Neural crest cell (in vitro differentiated cells): ENCODE measurements at places on chromosomes 3 and 15.

DNA sequence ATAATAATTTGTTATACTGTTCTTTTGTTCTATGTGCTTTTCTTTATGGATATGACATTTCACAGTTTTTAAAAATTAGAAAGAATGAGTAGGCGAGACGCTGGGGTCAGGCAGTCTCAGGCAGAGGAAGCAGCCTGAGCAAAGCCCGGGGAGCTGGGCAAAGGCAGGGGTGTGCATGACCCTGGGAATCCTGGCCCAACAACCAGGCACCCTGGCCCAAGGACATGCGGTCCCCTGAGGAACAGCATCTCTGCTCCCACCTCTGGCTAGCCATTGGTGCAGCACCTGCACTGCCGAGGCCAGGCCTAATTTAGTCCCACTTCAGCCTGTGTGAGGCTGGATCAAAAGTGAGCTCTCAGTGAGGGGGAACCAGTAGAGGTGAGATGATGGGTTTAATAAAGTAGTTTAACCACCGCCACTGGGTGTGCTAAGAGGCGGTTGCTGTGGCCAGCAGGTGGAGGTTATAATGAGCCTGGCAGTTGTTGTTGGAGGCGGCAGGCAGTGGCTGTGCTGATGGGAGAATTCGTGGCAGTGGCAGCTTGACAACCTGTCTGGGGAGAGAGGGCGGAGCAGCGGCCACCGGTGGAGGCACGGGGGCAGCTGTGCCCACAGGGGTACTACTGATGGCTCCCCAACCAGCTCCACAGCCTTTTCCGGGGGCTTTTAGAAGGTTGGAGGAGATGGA is 41.5 kb downstream of the PRKCD start:
- DNase-seq: no peak

DNA sequence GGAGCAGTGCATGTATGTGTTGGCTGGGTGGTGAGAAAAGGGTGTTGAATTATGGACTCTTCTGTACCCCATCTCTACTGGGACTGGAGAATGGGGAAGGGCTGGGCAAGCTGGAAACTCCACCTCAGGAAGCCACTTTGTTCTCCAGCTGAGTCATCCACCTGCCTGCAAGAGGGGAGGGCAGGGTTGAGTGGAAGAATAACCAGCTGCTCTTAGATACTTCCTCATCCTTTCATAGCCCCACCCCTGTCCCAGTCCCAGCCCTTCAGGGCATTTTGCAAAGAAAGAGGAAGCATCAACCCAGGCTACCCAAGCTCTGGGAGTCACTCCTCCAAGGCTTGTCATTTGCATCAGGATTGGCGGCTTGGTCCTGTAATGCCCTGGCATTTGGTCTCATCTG is 33.1 kb downstream of the RAB11A start:
- DNase-seq: no peak

DNA sequence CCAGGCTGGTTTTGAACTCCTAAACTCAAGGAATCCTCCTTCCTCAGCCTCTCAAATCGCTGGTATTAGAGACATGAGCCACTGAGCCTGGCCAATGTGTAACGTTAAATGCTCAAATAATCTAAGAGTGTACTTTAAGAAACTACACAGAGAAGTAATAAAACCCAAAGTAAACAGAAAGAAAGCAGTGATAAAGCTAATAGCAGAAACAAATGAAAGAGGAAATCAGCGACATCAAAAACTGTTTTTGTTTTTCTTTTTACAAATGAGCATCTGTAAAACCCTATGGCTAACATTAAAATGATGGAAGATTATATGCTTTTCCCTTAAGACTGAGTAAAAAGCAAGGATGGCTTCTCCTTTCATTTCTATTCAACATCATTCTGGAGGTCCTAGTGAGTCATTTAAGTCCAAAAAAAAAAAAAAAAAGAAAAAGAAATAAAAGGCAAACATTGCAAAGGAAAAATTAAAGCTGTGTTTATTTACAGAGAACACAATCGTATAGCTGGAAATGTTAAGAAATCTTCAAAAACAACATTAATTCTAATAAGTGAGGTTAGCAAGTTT is 36.8 kb upstream of the FNDC3B start:
- DNase-seq: no peak

- DNase-seq: no peak
Observed at GRCh38 chr15:38843051-38843501, 278.5 kb upstream of the RASGRP1 start.

DNA sequence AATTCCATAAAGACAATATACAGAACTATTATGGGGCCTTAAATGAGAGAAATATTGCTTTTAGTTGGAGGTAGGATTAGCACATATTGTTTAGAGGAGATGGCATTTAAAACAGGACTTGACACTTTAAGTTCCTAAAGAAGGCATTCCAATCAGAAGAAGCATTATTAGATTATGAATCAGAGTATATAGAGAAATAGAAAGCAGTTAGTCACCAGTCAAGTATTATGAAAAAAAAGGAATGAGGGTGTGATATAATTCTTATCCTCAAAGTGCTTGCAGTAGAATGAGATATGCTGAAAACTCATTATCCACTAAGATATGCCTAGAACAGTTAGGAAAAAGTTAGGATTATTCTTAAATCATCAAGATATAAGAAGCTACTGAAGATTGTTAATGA is 456.2 kb downstream of the ZNF385D start:
- DNase-seq: no peak

DNA sequence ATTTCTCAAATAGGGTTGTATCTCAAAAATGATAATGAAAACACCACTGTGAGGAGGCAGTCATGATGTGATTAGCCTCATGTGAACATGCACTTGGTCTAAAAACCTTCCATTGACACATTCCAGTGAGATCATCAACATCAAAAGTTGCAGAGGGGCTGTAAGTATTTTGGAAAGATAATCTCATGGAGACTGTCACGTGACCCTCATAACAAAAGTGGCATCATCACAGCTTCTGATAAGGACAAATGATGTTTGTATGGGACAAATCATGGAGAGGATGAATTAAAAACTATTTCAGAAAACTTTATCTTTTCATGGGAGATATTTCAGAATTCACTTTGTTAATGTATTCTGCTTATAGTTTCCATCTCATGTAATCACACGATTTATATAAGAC is 203.1 kb upstream of the NDN start:
- no peak for DNase-seq

DNA sequence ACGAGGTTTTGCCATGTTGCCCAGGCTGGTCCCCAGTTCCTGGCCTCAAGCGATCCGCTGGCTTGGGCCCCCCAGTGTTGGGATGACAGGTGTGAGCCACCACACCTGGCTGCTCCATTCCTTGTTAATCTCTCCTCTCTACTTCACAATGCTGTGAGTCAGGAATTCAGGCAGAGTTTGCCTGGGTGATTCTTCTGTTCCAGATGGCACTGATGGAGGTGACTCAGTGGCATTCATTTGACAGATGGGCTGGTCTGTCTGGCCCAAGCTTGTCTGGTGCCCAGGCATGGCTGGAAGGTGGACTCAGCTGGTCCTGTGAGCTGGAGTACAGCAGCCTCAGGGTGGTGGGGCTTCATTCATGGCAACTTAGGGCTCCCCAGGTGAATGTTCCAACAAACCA is 43.2 kb downstream of the SLC6A20 start:
- DNase-seq: no peak

GRCh38 chr3:52574056-52574965 is 37.9 kb downstream of the UQCC5 start:
- no peak for DNase-seq

DNA sequence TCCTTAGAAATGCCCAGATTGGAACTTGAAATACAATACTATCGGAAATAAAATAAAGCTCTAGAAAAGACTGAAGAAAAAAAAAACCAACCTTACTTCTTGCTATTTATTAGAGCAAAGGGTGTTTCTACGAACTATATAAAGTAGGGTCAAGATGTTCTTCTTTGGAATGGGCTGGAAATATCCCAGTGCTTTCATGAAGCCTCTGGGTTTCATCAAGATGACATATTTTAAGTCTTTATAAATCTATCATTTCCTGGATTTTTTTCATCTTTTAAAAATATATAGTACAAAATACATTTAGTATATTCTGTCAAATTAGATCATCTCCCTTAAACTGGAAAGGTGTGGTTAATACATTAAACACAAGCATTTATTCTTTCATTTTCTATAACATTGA is 978.8 kb downstream of the NAALADL2 start:
- no peak for DNase-seq

- DNase-seq: no peak
Observed at GRCh38 chr15:31311735-31312619, 14.7 kb upstream of the KLF13 start.

DNA sequence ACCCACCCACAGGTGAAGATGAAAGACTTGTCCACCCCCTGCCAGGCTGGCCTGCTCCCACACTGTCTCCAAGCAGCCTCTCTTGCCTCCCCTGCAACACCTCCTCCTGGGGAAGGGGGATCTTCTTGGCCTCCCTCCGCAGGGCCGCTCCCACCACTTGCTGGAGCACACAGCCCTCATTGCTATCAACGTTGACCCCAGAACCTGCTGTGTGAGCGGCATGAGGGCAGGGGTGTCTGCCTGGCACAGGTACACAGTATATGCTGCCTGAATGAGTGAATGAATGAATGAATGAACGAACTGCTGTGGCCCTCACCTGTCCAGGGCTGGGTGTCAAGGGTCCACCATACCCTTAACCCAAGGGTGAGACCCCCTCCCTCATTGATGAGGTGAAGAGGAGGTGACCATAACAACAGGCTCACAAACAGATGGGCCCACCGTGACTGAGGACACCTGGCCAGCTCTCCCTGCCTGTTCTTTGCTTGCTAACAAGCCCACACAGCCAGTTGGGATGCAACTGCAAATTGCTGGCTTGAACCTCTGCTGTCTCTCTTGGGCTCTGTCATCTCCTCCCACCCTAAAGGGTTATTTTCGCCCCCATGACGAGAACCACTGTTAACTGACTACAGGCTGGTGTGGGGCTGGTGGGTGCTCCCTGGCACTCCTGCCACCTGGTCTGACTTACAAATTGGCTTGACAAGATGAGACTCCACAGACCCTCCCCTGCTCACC is 22.5 kb downstream of the SLC41A3 start:
- DNase-seq: no peak

- DNase-seq: no peak
Observed at GRCh38 chr3:59791774-59792308, 742.0 kb upstream of the CFAP20DC start.

DNA sequence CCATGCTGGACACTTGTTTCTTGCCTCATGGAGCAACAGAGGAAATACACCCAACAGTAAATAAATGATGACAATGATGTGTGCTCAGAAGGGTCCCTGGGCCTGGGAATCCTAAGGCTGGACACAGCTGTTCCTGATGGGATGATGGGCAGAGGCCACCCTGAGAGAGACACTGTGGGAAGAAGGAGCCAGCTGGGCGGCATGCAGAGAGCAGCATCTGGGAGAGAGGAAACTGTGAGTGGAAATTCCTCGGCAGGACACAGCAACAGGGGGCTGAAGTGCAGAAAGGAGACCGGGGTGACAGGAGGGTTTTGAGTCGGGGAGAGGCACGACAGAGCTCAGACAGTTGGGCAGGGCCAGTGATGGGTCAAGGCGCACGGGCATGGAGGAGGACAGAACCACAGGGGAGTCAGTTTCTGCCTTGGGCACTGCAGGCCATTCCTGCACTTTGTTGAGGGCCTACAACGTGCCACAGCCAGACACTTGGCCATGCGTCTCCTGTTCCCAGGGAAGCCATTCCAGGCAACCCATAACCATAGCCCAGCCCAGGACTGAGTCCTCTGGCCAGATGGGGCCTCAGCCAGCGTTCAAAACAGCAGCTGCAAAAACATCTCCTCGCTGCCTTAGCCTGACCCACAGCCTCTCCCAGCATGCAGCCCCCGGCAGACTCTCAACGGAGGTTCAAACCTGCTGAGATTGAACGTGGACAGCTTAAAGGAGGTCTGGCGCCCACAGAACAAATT is 36.7 kb upstream of the SLC6A1 start:
- no peak for DNase-seq

- no peak for DNase-seq
Observed at GRCh38 chr3:146037697-146038096, 123.3 kb downstream of the PLOD2 start.

DNA sequence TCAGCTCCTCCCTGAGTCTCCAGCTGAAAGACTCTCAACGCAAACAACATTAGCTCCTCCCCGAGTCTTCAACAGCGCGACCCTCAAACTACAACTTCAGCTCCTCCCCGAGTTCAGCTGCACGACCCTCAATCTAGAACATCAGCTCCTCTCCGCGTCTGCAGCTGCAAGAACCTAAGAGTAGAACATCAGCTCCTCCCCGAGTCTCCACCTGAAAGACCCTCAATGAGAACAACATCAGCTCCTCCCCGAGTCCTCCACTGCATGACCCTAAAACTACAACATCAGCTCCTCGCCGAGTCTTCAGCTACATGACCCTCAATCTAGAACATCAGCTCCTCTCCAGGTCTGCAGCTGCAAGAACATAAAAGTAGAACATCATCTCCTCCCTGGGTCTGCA is 78.3 kb downstream of the TFRC start:
- DNase-seq: no peak

- no peak for DNase-seq
Observed at GRCh38 chr3:58874795-58875194, 175.0 kb downstream of the CFAP20DC start.

GRCh38 chr3:197137751-197138150 is 108.1 kb upstream of the MELTF start:
- DNase-seq: no peak

DNA sequence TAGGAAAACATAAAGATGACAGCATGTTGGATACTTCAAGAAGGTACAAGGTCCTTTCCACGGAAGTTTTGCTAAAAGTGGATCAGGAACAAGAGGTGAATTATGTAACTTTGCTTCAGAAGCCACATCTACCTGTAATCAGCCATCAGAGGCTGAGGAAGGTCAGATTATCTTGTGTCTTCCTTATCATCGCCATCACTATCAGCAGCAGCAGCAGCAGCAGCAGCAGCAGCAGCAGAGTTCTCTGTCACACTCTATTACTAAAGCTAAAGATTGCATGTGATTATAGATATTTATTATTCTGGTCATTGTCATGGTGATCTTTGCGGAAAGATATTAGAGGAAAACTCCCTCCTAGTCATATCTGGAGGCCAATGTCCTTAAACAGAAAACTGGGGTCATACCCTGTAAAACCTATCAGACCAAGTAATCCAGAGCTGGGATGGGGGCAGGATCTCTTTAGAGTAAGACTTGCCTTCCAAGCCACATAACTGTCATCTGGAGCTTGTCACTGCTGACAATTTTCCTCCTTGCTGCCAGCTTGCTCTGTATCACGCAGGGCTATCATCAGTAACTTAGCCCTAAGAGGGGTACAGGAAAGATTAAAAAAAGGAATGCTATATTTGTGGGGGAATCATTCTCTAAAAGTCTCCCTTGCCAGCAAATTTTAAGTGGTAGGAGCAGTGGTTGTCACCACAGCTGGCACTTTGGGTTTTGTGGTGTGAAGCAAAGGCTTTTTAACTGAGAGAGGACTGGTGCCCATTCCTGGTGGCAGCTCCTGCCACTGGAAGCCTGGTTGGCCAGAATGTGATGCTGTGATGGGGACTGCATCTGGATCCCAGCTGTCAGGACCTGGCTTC is 130.9 kb upstream of the RASGRP1 start:
- no peak for DNase-seq
